ENCODE measurements at places on chromosomes 16 and 17.

DNA sequence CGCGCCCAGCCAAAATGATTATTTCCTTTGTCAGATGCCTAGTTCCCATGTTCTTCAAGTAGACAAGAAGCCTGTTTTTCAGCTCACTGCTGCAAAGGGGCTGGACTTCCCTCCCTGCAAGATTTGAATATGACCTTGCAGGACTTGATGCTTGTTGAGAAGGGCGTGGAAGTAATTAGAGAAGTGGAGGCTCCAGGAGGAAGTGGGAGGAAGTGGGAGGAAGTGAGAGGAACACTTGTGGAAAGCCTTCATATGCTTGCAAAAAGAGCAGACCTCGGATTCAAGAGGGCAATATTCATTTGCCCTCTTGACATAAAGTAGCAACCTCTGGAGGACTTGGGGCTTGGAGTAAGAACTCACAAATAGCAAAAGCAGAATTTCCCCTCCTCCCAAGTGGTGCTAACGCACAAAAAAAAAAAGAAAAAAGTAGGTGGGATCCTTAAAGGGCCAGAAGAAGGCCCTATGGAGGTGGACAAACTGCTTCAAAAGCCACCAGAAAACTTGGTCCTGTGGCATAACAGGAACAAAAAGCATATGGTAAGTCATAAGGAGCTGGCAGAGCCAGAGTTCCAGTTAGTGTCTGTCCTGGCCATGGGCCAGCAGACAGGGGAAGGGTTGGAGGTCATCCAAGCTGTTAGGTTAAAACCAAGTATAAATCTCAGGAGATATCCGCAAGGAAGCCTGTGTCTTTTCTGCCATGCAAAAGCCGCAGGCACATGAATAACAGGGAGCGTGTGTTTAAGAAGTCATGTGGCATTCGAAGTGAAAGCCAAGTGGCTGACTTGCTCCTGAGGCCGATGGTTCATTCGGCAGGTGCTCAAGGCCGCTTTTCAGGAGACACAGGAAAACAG is 20.6 kb upstream of the PRKAR1A start:
- no peak for DNase-seq

DNA sequence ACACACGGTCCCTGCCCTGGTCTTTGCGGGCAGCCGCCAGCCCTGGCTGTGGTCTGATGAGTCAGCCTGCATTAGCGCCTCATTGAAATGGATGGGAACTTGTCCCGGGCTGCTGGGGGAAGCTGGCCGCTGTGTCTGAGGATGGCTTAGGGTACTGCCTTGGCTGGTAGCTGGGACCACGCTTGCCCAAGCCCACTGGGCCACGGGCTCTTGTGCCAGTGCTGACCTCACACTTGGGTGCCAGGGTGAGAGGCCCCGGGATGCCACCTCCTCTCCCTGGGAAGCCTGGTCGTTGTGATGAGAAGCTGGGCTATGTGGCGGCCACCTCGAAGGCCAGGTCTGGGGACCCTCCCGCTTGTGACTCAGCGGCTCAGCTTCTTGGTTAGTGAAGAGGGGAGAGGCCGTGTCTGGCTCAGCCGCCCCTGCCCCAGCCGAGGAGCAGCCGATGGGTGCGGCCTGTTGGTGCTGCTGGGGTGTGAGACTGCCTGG is 10.7 kb downstream of the CACNA1H start:
- DNase-seq, result peak; percentile 7

- DNase-seq, result peak; percentile 13
Measured at GRCh38 chr16:71769222-71769621, 39.4 kb downstream of the AP1G1 start.

GRCh38 chr16:64762211-64762610 is 359.7 kb downstream of the CDH11 start:
- no peak for DNase-seq

GRCh38 chr16:84597528-84597896 is 20.4 kb downstream of the COTL1 start:
- no peak for DNase-seq

- DNase-seq, result peak; percentile 28
Measured at GRCh38 chr17:29112771-29113295, 67.4 kb downstream of the MYO18A start.

GRCh38 chr17:78781104-78781892 is 775 bp downstream of the CYTH1 start:
- peak; percentile 58 for DNase-seq

DNA sequence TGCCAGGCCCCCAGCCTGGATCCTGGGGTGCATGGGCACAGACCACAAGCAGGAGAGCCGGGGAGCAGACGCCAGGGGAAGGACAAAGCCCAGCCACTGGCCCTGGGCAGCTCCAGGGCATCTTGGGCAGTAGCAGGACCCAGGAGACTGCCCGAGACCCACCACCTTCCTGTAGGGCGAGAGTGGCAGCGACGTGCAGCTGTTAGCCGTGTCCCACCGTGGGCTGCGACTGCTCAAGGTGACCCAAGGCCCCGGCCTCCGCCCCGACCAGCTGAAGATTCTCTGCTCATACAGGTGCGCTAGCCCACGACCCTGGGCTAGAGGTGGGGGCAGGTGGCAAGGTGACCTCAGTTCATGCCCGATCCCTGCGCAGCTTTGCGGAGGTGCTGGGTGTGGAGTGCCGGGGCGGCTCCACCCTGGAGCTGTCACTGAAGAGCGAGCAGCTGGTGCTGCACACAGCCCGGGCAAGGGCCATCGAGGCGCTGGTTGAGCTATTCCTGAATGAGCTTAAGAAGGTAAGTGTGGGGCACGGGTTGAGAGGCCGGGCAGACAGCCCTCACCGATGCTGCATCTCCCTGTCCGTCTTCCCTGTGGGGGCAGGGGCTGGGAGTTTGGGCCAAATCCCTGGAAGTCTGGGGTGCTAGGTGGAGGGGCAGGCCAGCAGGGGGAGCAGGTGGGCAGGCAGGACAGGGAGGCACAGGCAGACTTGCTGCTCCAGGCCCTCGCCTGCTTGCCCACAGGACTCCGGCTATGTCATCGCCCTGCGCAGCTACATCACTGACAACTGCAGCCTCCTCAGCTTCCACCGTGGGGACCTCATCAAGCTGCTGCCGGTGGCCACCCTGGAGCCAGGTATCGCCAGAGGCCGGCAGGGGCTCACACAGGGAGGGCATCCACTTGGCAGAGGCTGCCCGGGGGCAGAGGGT is 13.5 kb upstream of the SMIM5 start:
- no peak for DNase-seq

DNA sequence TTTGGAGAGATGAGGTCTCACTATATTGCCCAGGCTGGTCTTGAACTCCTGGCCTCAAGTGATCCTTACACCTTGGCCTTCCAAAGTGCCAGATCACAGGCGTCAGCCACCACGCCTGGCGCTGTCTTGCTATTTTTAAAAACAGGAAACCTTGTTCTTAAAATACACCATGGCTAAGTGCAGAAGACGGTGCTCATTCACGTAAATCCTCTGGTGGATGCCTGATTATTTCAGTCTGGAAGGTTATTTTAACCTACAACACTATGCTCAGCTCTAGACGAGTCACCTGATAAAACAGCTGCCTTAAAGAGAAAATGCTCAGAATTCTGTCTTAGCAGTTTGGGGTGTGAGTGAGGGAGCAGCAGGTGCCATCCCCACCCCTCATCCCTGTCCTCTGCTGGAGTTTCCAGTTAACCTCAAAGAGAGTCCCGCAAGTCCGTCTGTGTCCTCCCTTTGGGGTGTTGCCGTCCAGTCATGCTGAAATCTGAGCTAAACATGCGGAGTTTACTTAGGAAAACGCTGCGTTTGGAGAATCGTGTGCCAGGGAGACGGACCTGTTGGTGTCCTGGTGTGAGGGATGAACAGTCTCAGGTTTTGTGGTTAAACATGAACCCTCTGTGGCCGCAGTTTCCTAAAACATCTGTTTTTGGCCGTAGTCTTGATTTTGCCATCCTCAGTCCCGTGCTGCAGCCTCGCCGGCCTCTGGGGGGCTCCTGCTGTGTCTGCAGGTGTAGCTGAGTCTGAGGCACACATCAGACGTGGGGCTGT is 17.1 kb downstream of the SPG7 start:
- no peak for DNase-seq

- DNase-seq, result no peak
Measured at GRCh38 chr17:35127751-35128514, 6.5 kb downstream of the FNDC8 start.

DNA sequence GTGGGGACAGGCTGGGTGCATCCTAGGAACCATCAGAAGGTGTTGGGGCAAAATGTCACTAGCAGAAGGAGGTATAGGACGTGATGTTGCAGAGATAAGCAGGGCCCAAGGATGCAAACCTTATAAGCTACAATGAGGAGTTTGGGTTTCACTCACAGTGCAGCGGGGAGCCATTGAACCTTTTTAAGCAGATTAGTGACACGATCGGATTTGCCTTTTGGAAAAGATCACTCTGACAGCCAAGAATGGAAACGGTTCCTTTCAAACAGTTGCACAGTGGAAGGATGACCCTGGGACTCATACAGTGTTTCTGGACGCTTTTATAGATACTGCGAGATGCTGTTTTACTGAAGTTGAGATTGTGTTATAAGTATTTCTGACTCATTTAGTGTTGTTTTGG is 131.8 kb upstream of the CACNG3 start:
- DNase-seq, result no peak

- no peak for DNase-seq
Measured at GRCh38 chr16:67959536-67960329, 8.7 kb downstream of the SLC12A4 start.

- no peak for DNase-seq
Measured at GRCh38 chr17:51608251-51608933, 348.0 kb downstream of the UTP18 start.

DNA sequence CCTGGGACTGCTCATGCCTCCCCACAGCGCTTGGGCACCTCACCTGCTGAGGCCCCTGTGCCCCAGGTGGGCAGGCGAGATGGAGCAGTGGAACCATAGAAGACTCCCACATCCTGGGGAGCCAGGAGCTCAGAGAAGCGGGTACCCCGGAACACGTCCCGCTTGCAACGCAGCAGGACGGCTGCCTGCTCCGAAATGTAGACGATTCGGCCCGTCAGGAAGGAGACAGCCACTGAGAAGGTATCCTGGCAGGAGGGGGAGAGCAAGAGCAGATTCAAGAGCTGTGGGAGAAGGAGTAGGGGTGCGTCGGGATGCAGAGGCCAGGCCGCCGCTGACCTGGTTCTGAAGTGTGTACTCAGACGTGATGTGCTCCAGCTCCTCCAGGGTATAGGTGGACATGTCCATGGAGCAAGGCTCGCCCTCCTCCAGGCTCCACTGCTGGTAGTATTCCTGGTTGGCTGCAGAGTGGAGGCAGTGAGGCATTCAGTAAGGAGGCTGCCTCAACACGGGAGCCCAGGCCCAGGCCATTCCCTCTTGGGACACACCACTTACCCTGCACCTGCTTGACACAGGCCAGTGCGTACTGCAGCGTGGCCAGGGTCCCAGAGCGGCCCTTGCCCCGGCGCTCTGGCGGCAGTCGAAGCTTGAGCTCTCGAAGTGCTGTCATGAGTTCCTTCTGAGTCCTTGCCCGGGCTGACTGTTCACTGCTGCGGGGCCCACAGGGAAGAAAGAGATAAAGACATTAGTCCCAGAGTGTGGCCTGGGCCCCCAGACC is 2.6 kb downstream of the PER1 start:
- DNase-seq, result no peak

DNA sequence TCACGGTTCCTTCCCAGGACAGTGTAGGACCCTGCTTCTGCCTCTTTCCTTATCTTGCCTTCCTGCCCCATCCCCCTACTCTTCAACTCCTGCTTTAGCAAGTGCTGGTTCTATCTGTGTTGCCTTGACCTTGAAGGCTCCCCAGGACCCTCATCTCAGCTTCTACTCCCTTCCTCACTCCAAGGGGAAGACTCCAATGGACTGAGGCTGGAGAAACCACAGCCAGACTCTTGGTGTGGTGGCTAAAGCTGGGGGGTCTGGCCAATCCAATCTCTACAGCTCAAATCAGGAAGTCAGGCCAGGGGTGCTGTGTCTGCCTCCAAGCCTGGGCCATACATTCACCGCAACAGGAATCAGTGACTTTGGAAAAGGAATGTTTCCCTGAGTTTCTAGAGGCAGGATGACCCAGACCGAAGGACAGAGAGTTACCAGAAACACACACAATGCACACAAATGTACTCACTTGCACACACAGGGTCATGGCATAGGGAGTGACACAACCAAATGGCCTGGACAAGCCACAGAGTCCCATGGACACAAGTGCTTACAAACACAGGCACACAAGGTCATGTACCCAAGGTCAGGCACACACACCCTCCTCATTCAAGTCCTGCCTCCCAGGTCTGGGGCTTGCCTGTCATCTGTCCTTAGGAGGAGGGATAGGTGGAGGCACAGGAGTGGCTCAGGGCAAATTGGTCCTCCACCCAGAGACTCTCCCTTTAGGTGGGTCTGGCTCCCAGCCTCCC is 1.7 kb upstream of the HSD11B2 start:
- DNase-seq, result no peak

DNA sequence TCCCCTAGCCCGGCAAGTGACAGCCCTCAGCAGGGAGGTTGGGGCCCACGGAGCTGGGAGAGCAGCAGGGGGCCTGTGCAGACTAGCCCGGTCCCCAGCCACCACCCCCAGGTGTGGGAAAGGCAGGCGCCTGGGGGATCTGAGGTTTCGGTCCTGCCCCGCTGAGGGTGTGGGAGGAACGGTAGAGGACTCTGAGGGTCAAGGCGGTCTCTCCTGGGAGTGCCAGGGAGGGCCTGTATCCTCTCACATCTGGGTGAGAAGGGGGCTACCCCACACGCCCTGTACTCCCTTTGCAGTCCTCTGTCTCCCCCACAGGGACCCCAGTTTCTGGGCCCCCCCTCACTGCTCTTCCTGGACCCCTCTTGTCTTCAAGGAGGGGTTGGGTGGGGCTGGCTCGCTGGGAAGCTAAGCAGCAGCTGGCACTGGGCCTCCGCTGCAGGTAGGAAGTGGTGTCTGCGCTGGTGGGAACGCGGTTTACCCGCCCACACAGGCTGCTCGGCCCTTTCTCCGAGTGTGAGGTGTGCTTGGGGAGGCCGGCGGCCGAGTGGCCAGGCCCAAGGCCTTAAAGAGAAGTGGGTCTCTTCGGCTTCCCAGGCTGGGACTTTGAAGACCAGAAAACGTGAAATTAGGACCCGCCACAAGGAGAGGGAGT is 15.4 kb downstream of the CD7 start:
- DNase-seq, result no peak

- no peak for DNase-seq
Measured at GRCh38 chr16:71340406-71340805, 18.1 kb upstream of the CALB2 start.

DNA sequence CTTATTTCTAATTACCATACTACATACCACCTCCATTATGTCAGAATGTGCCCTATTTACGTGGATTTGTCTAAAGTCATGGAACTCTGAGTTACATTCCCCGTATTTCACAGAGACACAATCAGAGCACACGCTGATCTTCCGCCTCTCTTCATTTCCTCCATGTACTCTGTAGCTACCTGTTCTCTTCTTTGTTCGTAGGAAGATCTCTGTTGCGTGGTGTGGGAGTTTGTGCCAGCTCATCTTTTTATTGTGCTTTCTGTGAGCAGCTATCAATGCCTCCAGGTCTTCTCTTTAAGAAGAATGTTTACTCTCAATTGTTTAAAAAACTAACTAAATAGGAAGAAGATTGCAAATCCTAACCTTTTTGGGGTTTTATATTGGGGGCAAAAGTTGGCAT is 26.9 kb downstream of the NLRC5 start:
- DNase-seq, result no peak
